ENCODE measurements at places on chromosomes 2 and 18. TPM values are rescaled to one million over a fixed set of nuclear protein-coding genes. Genes with fewer than 3 reads are reported as not detected.

DNA sequence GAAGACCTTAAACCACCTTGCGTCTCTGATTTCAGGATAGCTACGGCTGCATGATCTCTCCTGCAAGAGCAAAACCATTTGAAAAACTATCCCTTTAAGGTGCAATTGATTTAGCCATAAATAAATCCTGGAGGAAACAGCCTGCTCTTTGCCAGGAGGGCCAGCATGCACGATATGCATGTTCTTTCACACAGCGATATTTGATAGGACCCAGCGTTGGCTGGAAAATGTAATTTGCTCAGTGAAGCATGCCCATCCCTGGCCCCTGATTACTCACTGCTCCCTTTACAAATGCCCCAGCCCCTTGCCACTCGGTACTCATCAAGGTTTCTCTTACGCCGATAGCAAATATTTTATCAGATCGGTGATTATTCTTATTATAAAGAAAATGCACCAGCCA lies 315.4 kb downstream of the CDH2 start:
- no peak for DNase-seq

- DNase-seq = no peak
Observed at GRCh38 chr2:153497938-153498629, 19.5 kb upstream of the RPRM start.

GRCh38 chr2:43135583-43135982 lies 90.8 kb downstream of the ZFP36L2 start:
- no peak for DNase-seq

DNA sequence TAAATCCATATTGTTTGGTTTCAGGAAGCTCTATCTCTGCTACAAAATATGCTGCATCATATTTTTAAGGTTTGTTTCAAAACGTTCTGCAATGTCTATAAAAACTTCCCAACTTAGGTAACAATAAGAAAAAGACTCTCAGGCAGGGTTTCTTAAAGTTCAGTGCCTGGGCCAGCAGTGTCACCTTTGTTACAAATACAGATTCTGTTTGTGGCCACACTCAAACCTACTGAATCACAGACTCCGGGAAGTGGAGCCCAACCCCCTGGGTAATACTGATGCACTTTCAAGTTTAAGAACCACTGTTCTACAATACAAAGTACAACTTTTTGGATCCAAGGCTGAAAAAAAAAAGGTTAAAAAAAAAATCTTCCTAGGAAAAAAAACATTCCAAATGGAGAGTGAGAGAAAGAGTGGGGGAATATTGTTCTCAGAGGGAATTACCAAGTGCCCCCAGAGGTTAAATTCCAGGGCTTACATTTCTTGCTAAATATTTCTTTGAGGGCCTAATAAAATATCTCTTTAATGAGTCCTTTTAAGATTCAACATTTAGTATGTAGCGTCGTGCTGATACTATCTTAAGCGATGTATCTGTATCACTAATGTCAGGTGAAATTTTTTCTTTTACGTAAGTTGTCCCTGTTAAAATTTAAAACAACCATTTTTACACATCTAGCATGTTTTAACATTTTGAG lies 476.7 kb downstream of the TXNL1 start:
- no peak for DNase-seq

DNA sequence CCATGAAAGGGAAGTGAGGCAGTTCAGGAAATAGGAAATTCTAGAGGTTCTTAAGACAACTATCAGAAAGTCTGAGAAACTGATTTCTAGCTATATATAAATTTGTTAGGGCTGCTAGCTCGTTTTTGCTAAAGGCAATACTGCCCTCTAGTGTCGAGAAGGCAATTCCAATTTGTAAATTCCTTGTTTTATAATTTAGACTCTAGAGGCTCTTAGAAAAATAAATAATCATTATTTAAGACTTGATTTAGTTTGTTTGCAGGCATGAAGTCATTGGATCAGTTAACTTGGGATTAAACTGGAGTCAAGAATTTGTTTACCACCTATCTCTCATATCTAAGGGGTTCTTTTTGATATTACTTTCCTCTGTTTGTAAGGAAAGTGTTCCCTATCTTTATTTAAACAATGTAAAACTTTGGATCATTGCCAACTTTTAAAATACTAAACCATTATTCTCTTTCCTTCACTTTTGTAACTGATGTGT lies 66.2 kb downstream of the ACVR2A start:
- peak; percentile 63 for DNase-seq

- no peak for DNase-seq
Observed at GRCh38 chr2:219057709-219058540, 2.8 kb downstream of the IHH start.

DNA sequence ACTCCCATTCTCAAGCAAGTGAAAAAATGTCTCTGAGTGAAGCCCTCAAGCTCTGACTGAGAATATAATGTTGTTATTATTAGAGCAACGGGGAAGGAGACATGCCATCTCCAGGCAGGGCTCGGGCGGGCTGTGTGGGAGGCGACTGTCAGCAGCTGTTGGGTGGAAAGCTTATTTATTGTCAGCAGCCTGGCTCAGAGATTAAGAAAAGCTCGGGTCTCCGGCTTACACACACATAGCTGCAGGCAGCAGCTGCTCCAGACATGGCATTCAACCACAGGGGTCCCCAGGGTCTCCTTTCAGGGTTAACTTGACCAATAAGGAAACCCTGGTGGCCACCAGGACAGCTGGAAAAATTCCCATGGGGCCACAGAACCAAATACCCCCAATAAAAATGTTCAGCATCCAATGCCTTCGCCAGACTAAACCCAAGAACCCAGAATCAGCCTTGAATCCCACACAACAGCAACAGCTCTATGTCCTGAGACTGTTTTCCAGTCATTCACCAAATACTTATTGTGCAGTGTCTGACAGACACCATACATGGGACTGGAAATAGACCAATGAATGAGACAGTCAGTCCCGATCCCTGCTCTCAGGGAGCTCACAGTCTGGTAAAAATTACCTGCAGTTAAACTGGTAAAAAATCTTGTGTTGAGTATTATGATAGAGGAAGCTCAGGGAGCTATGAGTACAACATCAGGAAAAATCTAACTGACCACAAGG lies 70.5 kb upstream of the RTN4 start:
- DNase-seq = no peak

- no peak for DNase-seq
Observed at GRCh38 chr2:138424436-138425140, 77.0 kb upstream of the SPOPL start.

- DNase-seq = no peak
Observed at GRCh38 chr2:112636605-112637288, 9.0 kb upstream of the SLC20A1 start.

- DNase-seq = no peak
Observed at GRCh38 chr18:8696749-8697211, 8.6 kb upstream of the MTCL1 start.

- no peak for DNase-seq
Observed at GRCh38 chr2:220320326-220320725, 692.9 kb downstream of the SLC4A3 start.

GRCh38 chr18:35030277-35030989 lies 10.8 kb upstream of the MAPRE2 start:
- no peak for DNase-seq

DNA sequence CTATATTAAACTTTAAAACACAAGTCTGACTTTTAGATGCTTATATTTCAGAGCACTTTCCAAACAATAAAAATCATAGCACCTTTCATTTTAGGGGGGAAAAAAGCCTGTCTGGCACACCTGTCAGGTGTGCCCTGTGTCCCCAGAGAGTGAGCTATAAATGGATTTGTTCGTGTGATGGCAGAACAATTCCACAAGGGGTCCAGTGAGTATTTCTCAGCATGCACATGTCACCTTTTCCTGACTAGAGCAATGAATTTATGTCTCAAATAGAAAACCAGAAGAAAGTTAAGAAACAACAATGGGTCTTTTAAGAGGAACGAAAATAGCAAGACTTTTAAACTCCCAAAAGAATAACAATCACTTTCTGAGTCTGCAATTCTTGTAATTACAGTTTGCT lies 55.9 kb downstream of the ACVR1C start:
- no peak for DNase-seq

DNA sequence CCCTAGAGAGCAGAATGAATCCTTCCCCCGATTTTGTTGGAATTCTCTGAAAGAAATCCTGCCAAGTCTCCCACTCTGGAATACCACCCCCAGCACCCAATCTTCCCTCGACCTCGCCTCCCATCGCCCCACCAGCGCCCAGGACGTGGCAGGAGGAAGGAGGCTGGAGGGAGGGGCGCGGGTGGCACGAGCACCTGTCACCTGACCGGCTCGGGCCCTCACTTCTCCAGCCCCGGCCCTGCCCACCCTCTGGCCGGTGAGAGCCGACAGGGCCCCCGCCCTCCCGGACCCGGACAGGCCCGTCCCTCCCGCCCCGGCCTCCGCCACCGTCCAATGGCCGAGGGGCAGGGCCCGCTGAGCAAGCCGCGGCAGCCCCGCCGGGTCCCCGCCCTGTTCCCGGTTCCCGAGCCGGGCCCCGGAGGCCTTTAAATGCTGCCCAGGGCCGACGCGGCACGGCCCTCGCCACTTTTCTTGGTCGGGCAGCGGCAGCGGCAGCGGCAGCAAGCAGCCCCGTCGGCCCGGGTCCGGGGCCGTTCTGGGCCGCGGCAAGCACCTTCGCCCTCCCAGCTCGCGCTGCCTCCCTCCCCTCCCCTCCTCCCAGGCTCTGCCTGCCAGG lies at the start of gene LGALSL:
TSS of gene LGALSL (plus strand) at position 393 of the 616 bp plus-strand sequence. CDS start 384 bp downstream, outside the sequence.
- DNase-seq = peak; percentile 83

DNA sequence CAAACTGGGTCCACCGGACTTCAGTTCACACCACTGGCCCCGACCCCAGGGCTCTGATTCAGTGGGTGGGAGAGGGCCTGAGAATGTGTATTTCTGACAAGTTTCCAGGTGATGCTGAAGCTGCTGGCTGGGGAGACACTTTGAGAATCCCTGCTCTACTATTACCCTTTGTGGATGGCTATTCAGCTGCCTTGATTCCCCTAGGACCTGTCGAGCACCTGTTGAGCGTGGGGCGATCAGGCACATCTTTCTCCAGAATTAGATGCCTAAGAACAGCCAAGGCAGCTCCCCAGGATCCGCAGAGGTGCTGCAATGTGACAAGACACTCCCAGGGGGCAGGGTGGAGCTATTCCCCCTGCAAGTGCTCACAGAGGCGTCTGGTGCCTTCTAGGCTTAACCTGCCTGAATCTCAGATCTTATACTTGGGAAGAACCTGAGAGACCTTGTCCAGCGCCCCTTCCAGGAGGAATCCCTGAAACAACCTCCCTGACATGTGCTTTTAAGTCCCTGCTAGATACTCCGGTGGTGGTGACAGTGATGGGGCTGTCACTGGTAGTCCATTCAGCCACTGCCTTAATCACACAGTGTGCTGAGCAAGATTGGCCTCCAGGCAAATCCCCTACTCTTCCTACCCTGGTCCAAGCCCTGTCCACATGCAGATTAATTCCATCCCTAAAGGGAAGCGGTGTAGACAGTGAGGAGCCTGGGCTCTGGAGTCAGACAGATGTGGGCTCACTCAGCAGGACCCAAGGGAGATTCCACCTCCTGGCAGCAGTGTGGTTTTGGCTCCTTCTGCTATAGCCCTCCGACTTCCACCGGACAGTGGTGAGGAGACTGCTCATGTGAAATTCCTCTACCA lies 43.4 kb upstream of the OTOF start:
- DNase-seq = no peak

DNA sequence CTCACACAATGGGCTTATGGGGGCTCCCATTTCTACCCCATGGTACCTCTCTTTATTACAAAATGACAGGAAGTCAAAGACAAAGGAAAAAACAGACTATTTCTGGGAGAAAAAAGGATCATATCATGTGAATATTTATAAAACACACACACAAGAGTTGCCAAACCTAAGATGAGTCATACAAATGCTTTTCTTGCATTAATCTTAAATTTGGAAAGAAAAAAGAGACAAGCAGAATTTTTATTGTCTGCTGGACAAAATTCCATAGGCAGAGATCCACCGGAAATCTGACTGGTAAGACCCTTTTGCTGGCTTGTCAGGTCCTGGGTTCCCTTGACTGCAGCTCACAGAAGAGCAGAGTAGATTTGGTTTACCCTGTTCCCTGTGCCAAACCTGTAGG lies 1732.3 kb upstream of the PIK3C3 start:
- no peak for DNase-seq

DNA sequence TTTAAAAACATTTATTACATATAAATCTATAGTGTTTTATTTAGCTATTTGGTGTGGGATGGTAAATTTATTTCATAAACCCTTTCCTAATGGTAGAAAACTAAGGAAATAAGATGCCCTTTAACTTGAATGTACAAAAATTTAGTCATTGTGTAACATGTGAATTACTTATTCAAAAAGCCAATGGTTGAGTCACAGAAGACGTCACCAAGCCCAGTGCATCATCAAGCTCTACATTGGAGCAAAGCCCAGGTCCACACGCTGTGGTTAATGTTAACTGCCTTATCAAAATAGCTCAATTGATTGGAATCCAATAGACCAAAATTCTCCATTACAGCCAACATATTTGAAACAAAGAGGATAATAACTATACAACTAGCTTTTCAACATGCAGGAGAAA lies 145.5 kb upstream of the LYPD1 start:
- no peak for DNase-seq

DNA sequence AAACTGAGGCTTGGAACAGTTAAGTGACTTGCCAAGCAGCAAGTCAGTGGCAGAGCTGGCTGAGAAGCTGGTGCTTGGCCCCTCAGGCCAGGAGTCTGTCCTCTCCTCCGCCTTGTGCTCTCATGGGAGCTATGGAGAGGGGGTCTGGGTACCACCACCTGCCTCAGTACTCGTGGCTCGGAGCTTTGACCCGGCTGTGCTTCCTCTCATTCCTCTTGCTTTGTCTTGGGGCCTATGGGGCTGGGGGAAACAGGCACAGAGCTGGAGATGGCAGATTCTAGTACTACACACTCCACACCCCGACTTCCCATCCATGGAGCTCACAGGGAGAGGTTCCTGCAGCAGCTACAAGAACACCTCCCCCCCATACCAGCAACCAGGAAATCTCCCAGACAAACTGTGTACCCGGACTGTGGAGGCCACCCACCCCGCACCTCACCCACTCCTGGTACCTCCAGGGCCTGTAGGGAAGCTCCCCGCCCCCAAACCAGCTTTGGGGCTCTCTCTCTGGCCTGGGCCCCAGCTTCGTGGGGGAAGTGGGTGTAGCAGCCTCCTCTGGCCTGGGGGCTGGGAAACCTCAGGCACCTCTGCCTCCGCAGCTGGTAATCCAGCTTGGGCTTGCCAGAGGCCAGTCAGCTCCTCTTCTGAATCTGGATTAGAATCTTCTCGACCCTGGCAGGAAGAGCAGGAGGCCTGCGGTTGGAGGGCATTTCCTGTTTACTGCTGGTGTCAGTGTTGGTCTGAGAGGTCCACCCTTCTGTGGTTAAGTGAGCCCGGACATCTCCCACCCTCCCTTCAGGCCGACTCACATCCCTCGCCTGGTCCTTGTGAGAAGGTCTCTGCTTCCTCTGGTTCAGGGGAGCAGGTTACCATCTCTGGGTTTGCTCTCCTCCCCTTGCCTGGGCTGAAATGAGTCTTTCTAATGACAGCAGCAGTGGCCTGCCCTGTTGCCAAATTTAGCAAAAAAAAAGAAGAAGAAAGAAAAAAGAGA lies 22.3 kb upstream of the RHOB start:
- DNase-seq = no peak

NEUROD1 gene
- 0.80 TPM for polyA plus RNA-seq

GYPC gene
- polyA plus RNA-seq = 76.0 TPM

COPS7B gene
- polyA plus RNA-seq = 68.9 TPM

CAVIN2 gene
- 104 TPM for polyA plus RNA-seq

DES gene
- 190 TPM for polyA plus RNA-seq

IGFBP2 gene
- polyA plus RNA-seq = 95.9 TPM

TACR1 gene
- polyA plus RNA-seq = 1.6 TPM

FRZB gene
- 4.0 TPM for polyA plus RNA-seq

CDH19 gene
- 0.21 TPM for polyA plus RNA-seq

GALR1 gene
- 0.05 TPM for polyA plus RNA-seq

IL36A gene
- not detected for polyA plus RNA-seq

VIT gene
- polyA plus RNA-seq = 0.19 TPM

Measured in right lung (tissue), 10 donors.